ENCODE measurements at places on chromosomes 3 and 15.
A peak's percentile ranks its signal among the peaks of the same experiment; 100 is the strongest.

GRCh38 chr3:126537116-126537729, 13.3 kb downstream of the CHST13 start:
- DNase-seq = no peak

GRCh38 chr3:124995460-124995994, 60.3 kb downstream of the HEG1 start:
- peak; percentile 45 for DNase-seq

- no peak for DNase-seq
Measured at GRCh38 chr15:85404176-85404917, 23.9 kb downstream of the AKAP13 start.

- peak; percentile 80 for DNase-seq
Measured at GRCh38 chr3:71010726-71011455, 572.6 kb downstream of the FOXP1 start.

DNA sequence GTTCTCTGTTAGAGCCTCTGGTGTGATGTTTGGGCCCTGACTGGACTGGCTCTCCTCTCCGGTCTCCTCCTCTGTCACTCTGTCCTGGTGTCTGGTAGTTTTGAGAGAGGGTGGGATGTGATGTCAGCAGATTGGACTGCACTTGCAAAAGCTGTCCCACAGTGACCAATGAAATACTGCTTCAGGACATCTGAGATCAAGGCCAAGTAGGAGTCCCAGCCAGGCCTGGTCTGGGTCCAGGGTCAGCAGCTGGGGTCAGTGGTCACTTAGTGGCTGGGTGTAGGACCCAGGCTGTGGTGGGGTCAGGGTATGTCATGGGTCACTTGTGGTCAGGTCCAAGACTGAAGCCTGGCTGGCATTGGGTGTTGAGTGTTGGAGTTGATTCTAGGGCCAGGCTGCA, 20.9 kb downstream of the ALDH1L1 start:
- no peak for DNase-seq

GRCh38 chr3:101643009-101643844, 33.7 kb downstream of the ZBTB11 start:
- no peak for DNase-seq

GRCh38 chr15:77983708-77984445, 93.6 kb downstream of the TBC1D2B start:
- no peak for DNase-seq

GRCh38 chr3:194067949-194068362, 68.0 kb upstream of the HES1 start:
- no peak for DNase-seq

DNA sequence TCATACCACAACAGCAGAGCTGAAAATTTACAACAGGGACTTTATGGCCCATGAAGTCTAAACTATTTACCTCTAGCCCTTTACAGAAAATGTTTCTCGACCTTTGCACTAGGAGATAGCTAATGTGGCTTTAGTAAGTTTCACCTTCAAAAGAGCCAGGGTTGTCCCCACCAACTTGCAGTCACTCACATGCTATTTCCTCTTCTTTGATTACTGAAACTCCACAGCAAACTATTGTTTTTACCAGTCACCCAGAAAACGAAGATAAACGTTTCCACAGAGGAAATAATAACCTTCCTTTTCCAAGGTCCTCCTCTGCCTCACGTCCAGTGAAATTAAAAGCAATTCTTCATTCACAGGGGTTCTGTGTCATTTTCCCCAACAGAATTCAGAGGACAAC, 48.2 kb downstream of the WWTR1 start:
- no peak for DNase-seq

GRCh38 chr3:13705051-13705450, 156.1 kb downstream of the FBLN2 start:
- DNase-seq = no peak

- DNase-seq = no peak
Measured at GRCh38 chr3:24263069-24263668, 231.5 kb downstream of the THRB start.

GRCh38 chr3:165883117-165883516, 45.9 kb upstream of the BCHE start:
- DNase-seq = no peak
